ENCODE measurements at places on chromosomes 16 and 17.

DNA sequence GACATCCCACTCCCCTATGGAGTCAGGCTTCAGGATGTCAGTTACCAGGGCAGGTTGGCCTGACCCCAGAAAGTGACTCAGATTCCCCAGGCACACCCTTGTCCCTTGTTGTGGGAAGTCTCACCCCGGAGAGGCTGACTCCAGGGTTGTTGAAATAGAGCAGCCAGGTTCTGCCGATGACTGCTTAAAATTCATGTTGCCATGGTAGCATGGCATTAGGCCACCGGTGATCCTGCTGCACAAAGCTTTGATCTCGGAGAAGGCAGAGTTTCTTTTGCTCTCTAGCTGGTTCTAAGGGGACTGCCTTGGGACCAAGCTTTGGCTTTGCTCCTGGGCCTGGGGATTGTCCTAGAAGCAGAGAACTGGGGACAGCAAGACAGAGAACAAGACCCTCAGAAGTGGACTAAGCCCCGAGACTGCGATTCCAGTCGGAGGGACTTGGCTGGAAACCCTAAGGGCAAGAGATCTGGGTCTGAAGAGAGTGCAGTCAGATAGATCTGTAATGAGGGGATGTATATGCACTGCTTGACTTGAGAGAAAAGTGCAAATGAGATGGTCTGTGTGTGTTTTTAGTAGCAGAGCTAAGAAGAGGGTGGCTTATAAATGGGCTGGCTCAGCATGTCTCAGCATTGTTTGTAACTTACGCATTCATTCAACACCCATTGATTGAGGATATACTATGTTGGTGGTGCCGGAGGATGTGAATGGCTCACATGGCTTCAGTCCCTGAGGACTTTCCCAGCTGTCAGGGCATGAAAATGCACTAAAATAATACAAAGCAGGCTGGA lies 106.9 kb downstream of the RGS9 start:
- DNase-seq: no peak

DNA sequence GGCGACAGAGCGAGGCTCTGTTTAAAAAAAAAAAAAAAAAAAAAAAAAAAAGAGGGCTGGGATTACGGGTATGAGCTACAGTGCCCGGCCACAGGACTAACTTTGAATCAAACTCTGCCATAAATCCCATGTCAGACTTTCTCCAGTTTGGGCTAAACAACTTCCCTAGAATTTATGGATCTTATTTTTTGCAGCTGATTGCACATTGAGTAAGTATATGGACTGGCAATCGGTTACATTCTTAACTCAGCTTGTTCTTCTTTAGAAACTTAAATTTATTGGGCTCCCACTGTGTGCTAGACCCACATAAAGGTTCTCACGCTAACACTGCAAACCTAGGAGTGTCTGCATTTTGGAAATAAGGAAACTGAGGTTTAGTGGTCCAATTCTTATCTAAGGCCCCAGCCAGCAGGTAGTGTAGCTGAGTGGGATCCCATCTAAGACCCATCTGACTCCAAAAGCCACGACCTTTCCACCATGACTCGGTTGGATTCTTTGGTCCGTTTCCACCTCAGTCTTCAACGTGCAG lies 718 bp upstream of the CBFB start:
- no peak for DNase-seq

DNA sequence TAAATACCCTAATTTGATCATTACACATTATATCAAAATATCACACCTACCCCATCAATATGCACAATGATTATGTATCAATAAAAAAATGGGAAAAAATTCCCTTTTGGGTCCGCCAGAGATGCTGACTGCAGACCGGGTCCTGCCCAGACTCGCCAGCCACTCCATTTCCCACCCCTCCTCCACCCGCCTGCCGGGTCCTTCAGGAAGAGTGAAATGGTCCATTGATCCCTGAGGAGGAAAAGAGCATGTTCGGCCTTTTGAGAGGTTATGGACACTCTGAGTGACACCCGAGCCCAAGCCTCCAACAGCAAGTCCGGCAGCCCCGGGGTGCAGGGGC lies 123.9 kb upstream of the ZFHX3 start:
- no peak for DNase-seq

GRCh38 chr16:82092711-82093110 lies 57.7 kb downstream of the HSD17B2 start:
- DNase-seq: no peak

DNA sequence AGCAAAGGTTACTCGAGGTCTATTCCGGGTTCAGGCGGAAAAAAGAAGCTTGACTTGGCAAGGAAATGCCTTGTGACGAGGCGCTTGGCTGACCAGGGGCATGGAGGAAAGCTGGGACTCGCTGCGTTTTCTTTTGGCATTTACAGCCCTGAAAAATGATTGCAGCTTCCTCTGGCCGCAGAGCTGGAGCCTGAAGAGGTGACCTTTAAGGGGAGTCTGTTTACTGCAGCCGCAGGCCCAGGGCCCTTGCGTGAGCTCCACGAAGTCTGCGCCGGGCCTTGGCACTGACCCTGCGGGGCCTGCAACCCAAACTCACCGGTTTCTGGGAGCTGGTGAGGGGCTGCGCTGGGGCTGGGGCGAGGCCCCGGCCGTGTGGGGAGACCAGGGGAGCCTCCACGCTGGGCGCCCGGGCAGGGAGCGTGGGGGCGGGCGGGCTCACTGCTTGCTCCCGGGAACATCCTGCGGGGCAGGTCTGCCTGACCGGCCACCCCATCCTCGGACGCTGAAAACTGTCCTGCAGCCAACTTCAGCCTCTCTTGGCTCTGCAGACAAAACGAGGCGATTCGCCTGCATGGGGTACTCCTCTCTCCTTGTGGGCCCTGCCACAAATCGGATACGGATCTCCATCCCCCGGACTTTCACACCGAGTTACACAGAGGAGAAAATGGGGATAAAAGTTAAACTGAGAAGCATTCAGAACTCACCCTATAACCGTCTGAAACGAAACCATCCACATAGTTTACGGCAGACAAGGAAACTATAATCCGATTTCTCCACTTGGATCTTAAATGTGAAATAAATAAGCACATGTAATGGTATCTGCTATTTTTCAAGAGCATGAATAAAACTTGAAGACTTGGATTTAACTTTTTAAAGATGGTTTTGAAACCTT lies 206.3 kb upstream of the FOXF1 start:
- DNase-seq: no peak

DNA sequence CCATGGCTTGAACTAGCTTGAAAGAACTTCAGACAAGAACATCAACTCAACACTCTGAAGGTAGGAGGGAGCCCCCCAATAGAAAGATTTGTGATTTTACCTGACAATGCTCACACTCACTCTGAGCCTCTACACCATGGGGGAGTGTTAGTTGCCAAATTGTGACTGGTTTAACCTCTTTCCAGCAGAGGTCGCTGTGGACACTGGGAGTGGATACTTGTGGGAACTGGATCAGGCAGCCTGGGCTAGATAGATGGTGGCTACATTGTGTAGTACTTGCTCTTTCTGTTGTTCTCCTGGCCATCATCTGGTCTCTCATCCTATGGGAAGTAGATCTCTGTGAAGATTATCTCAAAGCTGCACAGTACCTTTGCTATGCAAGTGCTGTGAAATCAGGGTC lies 2.9 kb downstream of the SMPD3 start:
- peak; percentile 42 for DNase-seq

GRCh38 chr17:63950940-63951907 lies 19.1 kb upstream of the CD79B start:
- DNase-seq: peak; percentile 64

GRCh38 chr16:85847681-85848601 lies 48.4 kb downstream of the COX4I1 start:
- no peak for DNase-seq

DNA sequence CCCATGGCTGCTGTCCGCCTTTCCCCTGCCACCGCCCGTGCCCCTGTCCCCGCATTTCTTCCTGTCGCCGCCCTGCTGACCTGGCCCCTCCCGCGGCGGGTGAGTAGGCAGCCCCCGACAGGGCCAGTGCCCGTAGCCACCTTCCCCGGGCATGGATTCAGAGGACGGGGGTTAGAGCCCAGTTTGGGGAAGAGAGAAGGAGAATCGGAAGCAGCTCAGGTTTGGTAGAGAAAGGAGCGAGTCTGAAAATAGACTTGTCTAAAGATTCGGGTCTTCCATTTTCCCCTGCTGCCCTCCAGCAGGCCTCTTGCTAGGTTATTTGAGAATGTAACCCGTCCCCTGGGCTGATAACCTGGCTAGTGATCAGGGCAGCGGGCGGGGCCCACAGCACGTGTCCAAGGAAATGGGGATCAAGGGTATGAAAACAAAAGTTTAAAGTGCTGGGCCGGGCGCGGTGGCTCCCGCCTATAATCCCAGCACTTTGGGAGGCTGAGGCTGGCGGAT lies 7.9 kb upstream of the CLDN9 start:
- no peak for DNase-seq

- no peak for DNase-seq
These were observed 19.5 kb upstream of the GSE1 start for GRCh38 chr16:85593494-85594221.

GRCh38 chr16:75176926-75177325 lies 28.6 kb downstream of the ZFP1 start:
- no peak for DNase-seq

- DNase-seq: no peak
These were observed 5.0 kb downstream of the ARMC7 start for GRCh38 chr17:75114552-75115314.

DNA sequence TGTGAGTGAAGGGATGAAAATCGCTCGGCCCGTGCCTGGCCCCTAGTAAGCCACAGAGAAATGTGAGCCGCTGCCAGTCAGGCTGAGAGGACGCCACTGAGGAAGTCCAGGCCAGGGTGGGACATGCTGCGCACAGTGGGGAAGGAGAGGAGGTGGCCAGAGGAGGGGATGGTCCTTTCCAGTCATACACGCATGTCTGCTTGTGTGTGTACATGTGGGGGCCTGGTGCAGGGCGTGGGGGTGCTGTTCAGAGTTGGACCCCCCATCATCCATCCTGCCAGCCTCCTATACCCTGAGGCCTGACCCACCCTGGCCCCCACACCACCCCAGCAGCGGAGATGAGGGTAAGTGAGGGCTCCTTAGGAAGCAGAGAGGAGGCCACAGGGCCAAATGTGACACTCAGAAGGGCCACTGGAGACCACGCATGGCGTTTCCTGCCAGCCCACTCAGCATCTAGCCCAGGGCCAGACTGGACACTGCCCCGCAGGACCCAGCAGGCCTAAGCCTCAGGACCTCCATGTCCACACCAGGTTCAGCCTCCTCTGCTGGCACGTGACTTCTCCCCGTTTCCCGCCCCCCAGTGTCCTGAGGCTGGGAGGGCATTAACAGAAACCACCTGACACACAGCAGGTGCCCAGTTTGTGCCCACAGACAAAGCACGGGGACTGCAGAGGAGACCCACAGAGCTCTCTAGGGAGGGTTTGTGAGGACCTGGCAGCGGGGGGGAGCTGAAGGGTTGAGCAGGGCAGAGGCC lies 7.0 kb downstream of the DOC2A start:
- DNase-seq: no peak

GRCh38 chr16:24005577-24005976 lies 169.8 kb downstream of the PRKCB start:
- no peak for DNase-seq

DNA sequence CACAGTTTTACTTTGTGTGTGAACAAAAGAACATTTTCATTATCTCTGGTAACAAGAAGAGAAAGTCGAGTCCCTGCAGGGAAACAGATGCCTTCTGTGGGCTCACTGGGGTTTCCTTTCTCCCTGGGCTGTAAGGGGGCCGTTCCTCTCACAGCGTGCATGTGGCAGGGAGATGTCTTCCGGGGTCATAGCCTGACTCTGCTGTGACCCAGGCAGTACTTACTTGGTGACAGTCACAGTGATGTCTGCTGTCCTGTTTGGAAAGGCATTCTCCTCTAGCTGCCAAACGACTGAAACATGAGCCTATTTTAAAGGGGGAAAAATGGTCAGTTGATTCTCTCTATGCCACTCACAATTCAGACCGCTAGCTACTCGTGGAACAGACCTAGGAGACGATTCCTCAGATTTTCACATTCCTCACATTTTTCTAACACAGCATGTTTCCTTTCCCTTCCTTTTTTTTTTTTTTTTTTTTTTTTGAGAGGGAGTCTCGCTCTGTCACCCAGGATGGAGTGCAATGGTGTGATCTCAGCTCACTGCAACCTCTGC lies 7.3 kb downstream of the HASPIN start:
- DNase-seq: no peak

DNA sequence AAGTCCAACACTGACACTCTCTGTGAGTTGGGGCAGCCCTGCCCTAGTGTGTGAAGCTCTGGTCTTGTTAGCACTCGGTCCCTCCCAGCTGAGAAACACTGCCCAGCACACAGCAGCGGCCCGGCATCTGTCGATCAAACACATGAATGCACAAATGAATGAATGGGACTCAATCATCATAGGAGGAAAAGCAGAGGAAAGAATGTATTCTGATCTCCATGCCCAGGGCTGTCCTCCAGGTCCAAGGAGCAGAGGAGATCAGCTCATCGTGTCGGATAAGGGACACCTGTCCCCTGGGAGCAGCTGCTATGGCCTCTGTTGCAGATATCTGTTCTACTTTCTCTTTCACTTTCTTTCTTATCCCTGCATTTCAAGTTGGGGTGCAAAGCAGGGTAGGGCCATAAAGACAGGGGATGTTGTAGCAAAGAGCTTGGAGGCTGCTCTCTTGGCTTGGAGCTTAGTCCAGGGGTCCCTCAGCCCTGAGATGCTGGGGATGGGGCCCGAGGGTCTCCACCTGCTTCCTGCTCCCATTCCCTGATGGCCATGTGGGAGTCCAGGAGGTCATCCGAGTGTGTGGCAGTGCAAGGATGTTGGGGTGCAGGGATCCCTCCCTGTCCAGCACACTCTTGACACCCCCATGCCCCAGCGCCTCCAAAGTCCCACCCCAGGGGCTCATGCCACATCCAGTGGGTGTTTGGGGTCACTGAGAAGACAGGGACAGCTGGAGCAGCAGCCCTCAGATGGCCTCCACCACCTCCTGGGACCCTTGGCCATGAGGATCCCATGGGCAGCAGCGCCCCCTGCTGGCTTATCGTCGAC lies 88.2 kb downstream of the IRF8 start:
- peak; percentile 72 for DNase-seq

DNA sequence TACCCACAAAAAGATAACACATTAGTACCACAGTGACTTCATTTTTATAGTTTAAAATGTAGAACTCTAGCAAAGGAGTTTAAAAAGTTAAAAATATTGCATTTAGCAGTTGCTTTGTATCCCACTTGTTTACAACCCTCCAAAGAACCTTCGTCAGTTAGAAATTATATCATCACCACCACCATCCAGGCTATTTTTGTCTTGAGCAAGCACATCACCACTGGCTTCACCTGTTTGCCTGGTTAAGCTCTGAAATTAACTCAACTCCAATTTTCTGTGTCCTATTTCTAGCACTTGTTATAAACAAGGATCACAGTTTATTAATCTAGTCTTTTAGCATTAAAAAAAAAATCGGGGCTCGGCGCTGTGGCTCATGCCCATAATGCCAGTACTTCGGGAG lies 6.1 kb downstream of the GLYR1 start:
- no peak for DNase-seq

GRCh38 chr16:30728899-30729672 lies 19.1 kb upstream of the PHKG2 start:
- DNase-seq: no peak

GRCh38 chr17:8016632-8017424 lies 14.4 kb downstream of the GUCY2D start:
- no peak for DNase-seq
